NCI-H1930 (cell line): ENCODE measurements at places on chromosomes 5 and 9.

DNA sequence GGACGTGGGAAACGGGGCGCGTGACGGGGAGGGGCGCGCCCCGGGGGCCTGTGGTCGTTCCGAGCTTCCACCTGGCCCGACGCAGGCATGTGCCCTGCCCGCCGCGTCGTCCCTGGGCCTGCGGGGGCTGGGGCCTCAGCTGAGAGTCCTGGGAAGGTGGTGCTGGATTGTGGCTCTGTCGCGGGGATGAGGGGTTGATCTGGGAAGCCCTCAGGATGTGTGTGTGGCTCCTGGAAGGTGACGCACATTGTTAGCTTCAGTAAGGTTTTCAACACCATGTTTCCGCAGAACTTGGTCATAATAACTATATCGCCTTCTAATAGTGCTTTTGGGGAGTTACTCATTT lies 589.1 kb downstream of the MTRR start:
- no peak for DNase-seq

- no peak for DNase-seq
These were observed 147.9 kb upstream of the VCAN start for GRCh38 chr5:83323557-83324180.

DNA sequence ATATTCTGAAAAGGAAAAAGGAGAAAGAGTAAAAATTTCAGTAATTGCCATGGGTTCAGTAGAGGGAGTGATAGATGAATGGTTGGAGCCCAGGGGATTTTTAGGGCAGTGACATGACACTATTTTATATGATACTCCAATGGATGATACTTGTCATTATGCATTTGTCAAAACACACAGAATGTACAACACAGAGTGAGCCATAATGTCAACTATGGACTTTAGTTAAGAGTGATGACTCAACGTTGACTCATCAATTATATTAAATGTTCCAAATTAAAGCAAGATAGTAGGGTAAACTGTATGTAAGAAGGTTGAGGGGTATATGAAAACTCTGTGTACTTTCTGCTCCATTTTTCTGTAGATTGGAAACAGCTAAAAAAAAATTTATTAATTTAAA lies 586.4 kb downstream of the TAF11L14 start:
- DNase-seq: no peak

DNA sequence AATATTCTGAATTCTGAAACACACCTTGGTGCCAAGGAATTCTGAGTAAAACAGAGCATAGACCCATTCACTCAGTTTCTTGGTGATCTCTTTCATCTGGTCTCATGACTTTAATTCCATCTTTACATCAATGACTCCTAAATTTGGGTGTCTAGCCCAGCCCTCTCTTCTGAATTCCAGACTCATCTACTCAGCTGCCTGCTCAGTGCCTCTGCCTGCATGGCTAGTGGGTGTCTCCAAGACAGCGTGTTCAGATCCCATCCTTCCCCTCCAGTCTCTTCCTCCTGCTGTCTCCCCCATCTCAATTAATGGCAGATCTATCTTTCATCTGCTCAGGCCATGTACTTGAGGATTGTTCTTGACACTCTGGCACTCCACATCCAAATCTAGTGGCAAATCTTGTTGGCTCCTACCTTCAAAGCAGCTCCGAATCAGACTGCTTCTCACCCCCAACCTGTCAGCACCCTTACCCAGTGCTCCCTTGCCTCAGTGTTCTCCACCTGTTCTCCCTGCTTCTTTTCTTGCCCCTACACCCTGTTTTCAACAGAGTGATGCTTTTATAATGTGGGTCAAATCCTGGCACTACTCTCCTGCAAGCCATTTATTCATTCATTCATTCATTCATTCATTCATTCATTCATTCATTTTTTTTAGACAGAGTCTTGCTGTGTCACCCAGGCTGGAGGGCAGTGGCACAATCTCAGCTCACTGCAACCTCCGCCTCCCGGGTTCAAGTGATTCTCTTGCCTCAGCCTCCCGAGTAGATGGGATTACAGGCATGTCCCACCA lies 5.3 kb downstream of the CAVIN4 start:
- no peak for DNase-seq

- DNase-seq: no peak
These were observed 7.3 kb downstream of the ISCA1 start for GRCh38 chr9:86274821-86275643.

DNA sequence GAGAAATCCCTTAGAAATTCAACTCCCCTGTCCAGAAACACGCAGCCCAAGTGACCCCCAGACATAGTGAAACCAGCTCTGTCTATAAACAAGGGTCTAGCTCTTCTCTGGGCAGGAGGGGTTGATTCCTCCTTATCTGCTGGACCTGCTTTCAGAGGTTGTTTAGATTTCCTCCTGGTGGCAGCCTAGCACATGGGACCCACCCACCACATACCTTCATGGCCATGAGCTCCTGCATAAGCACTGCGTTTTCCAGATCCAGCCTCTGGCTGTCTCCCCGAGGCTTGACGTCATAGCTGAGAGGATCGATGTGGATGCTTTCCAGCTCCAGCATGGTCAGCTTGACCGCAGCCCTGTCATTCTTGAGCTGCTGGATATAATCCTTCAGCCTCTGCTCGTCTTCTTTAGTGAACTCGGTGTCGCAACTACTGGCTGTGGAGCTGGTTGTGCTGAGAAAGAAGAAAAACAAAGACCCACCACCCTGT lies 77.0 kb downstream of the DCP2 start:
- DNase-seq: no peak

- DNase-seq: no peak
These were observed 318.4 kb downstream of the PSAT1 start for GRCh38 chr9:78615372-78615771.

DNA sequence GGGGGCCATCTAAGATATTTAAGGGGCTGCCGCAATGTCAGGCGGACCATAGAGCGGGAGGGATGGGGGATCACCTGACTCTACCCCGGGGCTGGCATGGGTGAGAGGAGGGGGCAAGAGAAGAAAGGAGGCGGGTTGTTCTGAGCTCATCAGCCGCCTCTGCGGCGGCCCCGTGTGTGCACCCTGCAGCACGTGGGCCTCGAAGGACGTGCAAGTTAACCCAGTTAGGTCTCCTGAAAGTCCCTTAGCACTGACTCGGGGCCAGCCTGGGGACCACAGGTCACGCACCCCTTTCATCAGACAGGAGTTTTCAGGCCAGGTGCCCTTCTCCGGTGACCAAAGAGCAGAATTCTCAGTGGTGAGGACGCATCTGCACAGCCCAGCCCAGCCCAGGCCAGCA lies 58.0 kb downstream of the UBE2QL1 start:
- no peak for DNase-seq

GRCh38 chr9:1018121-1018520 lies 32.0 kb upstream of the DMRT2 start:
- DNase-seq: peak; percentile 50

GRCh38 chr9:16257604-16258003 lies 612.9 kb downstream of the BNC2 start:
- DNase-seq: no peak

DNA sequence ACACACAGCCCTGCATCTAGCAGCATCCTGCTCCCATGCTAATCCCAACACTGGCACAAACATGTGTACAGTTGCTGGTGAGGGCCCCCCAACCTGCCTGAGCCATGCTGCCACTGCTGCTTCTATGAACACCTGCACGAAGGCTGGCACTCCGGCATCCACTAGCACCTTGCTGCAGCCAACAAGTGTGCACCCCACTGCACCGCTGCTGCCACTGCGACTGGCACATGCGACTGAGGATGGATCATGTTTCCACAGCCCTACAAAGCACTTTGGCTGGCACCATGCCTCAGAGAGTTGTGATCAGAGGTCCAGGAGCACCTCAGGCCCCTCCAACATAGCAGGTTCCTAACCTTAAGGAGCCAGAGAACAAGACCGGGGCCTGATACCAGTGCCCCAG lies 7.8 kb upstream of the PDCD1LG2 start:
- no peak for DNase-seq

GRCh38 chr9:110895147-110895905 lies 142.9 kb downstream of the LPAR1 start:
- DNase-seq: no peak
